NT2/D1 (cell line): ENCODE measurements at places on chromosomes 12 and 14.

GRCh38 chr12:1846421-1847405 is 26.3 kb downstream of the LRTM2 start:
- no peak for DNase-seq

DNA sequence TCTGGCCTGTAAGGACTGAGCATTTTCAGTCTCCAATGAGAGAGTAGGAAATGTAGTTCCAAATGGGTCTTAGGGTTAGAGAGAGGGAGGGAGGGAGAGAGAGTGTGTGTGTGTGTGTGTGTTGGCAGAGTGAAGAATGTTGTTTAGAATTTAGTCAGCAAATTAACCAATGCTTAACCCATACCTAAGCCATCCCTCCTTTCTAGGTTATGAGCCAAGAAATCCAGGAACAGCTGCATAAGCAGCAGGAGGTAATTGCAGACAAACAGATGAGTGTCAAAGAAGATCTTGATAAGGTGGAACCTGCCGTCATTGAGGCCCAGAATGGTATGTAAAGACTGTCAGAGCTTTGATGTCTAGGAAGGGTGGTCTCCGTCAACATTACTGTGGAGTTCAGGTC is 56.9 kb downstream of the HSP90AA1 start:
- DNase-seq: no peak

DNA sequence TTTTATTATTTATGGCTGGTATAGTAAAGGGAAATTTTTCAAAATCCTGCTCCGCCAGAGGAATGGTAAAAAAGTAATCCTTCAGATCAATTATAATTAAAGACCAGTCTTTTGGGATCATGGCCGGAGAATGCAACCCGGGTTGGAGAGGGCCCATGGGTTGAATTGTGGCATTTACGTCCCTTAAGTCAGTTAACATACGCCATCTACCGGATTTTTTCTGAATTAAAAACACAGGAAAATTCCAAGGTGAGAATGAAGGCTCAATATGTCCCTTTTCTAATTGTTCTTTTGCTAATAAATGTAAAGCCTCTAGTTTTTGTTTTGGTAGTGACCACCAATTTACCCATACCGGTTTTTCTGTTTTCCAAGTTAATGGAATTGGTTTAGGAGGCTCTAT is 602.8 kb downstream of the ALG10 start:
- DNase-seq: peak; percentile 76

DNA sequence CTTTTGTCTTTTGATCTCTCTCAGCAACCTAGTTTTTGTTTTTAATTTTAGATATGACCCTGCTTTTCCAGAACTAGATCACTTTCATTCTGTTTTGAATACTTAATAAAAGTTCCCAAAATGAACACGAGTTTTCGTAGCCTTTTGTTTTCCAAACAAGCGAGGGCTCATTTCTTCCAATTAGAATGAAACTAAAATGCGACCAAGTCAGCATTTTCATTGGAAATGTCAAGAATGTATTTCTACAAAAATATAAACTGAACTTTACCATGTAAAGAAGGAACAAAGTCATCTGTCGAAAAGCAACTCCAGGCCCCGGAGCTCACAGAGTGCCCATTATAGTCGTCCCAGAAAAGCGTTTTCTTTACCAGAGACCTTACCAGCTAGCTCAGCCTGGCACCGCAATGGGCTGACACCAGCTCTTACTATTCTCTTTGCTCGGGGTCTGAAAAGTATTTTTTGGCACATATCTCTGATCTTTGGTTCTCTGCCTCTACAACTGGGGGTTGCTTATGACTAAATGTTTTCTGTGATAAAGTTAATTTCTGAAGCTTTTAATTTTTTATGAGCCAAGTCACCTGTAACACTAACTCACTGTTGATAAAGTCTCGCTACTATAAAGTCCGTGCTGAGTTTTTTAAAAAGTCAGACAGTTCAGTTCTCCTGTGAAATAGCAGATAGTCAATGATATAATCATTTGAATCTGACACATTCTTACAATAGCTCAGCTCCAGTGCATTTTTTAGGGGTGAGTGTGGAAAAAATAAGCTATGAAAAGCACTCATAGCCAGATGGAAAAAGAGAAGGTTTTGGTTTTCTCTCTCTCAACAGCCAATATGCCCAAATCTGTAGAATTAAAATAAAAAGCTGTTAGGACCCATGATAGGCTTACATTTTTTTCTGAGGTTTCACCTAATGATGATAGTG is 43.4 kb downstream of the SAMD4A start:
- no peak for DNase-seq

GRCh38 chr12:20525064-20525610 is 156.8 kb downstream of the PDE3A start:
- no peak for DNase-seq

- DNase-seq: no peak
Measured at GRCh38 chr14:54597795-54598443, 31.0 kb downstream of the SAMD4A start.

GRCh38 chr14:55370883-55371455 is 40.7 kb downstream of the ATG14 start:
- DNase-seq: no peak

- no peak for DNase-seq
Measured at GRCh38 chr14:58966997-58967396, 221.5 kb upstream of the DAAM1 start.

DNA sequence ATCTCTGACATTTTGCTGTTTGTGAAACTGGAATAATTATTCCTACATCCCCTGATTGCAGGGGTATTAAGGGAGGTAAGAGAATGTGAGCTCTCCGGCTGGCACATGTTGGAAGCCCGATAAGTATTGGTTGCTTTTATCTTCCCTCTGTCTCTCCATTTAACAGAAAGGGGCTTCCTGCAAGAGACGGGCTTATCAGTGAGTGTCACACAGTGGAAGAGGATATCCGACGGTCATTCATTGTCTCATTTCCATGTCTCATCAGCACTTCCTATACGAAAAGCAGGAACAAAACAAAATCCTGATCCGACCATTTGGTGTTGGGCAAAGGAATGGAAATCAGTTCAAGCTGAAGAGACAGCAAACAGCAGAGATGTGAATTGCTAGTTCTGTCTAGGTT is 10.7 kb downstream of the DYRK4 start:
- no peak for DNase-seq

DNA sequence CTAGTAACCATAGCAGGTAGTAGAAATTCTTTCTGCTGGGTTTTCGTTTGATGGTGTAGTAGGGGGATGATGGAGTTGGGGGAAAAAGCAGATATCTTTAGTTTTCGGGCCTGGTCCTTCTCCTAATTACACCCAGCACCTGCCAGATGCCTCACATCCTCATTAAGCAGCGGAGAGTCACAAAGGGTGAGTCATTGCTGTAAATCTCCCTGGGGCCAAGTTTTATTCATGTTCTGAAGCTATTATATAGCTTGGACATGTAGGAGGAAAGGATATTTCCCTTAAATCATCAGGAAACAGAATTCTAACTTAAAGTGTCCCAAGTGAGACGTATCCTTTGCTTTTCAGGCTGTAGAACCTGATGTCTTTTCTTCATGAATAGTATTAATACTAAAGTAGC is 4.9 kb upstream of the NECAP1 start:
- DNase-seq: peak; percentile 52
